CD8-positive, alpha-beta memory T cell (primary cell): ENCODE measurements at places on chromosomes 1 and 21. TPM values are rescaled to one million over a fixed set of nuclear protein-coding genes. Genes with fewer than 3 reads are reported as not detected.

DNA sequence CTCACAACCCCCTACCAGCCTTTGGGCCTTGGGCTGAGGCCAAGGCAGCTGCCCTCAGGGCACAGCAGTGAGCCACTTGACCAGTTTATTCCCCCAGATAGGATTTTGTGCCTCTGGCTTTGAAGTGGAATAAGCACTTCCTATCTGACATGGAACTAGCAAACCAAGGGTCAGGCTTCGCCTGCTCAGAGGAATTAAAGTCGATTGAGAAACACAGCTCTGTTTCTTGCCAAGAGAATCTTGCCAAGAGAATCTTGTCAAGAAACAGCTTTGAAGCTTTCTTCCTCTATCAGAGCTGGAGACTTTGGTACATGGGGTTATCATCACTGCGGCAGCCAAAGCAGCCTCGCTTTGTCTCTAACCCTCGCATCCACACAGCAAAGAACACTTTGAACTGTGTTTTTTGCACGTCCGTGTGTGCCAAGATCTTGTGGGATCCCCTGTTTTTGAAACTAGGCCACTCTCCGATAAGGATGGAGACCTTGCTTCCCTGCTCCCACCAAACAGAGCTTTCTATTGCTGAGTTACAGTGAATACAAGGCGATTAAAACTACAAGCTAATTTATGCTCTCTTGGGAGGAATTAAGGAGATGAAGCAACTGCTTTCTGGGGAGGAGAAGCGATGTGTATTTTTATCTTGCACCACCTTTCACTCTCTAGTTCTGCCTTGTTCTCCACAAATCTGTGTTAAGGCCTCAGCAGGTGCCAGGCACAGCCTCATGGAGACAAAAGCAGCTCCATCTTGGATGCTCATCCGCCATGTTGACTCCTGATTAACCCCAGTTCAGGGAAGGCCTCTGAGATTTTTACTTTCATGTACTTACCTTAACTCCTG is 67.3 kb downstream of the RHOU start:
- no peak for DNase-seq

Gene RIMS3
- total RNA-seq, result 1.7 TPM

Gene LCE2C
- total RNA-seq, result not detected

DNA sequence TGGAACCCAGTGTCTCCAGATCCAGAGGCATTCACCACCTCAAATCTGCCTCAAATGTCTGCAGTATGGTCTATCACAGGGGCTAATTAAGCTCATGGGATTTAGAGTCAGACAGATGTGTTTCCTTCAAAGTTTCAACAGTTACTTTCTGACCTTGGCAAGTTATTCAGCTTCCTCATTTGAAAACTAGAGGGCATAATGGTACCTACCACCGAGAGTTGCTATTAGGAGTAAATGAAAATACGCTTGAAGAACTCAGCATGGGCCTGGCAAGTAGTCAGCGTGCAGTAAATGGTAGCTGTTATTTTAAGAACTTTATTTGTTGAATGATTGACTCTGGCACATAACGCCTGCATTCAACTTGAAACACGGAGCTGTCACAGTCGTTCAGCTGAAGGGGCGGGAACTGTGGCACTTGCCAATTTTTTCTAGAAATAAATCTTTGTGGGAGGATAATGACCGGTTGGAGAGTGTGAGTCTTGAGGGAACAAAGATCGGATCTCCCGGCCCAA is 1.2 kb upstream of the CAP1 start:
- no peak for DNase-seq

- DNase-seq, result no peak
These were observed 72.1 kb downstream of the NEK7 start for GRCh38 chr1:198228925-198229324.

- DNase-seq, result no peak
These were observed 141.9 kb downstream of the FCRL5 start for GRCh38 chr1:157410457-157410856.

GRCh38 chr1:27235827-27236226 is 1.4 kb downstream of the WDTC1 start:
- no peak for DNase-seq

DNA sequence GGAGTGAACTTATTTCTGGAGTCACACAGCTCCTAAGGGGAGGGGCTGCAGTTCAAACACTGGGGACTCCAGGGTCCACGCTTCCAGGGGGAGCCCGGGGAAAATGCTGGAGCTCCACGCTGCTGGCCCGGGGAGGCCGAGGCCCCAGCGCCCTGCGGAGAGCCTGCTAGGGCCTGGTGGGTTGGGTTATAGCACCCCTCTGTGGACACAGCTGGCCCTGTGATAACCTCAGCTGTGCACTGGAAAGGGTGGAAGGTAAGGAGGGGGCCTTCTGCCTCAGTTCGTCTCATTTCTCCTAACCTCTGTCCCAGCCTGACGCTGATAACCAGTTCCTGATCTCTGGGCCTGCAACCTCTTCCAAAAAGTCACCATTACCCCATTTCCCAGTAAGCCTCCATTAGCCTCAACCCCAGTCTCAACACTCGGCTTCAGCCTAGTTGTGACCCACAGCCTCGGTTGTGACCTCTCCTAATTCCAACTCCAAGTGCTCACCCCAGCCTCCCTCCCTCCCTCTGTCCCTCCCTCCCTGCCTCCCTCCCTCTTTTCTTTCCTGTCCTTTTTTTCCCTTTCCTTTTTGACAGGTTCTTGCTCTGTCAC is 7.1 kb downstream of the NBL1 start:
- no peak for DNase-seq

GRCh38 chr1:19752083-19752696 is 47.5 kb downstream of the TMCO4 start:
- no peak for DNase-seq

- DNase-seq, result no peak
These were observed 506.3 kb downstream of the LMO4 start for GRCh38 chr1:87834941-87835340.

DNA sequence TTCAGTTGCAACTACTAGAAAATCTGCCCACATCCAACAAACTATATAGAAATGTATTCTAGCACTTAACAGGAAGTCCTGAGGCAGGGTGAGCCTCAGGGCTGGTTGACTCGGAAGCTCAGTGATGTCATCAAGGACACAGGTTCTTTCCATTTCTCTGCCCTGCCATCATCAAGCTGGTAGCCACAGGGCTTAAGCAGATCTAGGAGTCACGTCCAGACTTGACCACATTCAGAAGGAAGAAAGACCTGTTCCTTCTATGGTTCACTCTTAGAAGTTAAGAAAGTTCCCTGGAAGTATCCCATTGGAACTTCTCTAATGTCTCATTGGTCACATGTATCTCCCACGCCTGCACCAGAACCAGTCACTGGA is 438.1 kb downstream of the PRDM2 start:
- DNase-seq, result no peak

DNA sequence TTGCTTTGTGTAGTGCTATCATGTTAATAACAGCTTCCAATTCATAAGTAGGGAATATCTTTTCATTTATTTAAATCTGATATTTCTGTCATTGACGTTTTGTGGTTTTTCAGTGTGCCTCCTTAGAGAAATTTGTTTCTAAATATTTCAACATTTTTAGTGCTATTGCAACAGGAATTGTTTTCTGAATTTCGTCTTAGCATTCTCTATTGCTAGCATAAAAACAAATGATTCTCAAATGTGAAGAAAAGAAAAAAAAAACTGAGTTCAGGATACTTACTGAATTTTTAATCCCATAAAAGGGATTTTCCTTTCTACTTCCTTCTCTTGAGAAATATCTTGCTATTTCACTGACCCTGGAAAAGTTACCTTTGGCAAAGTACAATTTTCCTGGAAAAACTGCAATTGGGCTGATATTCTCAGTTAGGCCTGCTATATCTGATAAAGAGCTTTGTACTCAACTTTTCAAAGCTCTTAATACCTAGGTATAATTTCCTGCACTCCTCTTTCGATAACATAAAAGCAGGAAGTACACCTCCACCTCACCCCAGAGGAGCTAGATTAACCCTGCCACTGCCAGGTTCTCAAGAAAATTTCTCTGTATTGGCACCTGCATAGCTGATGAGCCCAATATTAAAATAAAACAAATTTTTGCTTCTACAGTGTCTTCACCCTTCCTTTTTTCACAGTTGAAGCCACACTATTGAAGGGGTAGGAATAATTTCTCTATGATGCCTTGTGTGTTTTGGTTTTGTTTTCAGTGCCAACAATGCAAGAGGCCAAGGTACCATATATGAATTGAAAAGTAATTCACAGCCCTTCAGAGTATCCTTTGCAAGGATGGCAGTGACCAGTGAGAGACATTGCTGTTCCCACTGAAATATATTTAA is 35.6 kb downstream of the PTPN14 start:
- no peak for DNase-seq

- no peak for DNase-seq
These were observed 97.0 kb downstream of the CHRM3 start for GRCh38 chr1:239483391-239483790.

Gene NUP210L
- total RNA-seq, result not detected

Gene WNT2B
- 0.13 TPM for total RNA-seq

- no peak for DNase-seq
These were observed 316.0 kb upstream of the VAMP3 start for GRCh38 chr1:7454895-7455784.

DNA sequence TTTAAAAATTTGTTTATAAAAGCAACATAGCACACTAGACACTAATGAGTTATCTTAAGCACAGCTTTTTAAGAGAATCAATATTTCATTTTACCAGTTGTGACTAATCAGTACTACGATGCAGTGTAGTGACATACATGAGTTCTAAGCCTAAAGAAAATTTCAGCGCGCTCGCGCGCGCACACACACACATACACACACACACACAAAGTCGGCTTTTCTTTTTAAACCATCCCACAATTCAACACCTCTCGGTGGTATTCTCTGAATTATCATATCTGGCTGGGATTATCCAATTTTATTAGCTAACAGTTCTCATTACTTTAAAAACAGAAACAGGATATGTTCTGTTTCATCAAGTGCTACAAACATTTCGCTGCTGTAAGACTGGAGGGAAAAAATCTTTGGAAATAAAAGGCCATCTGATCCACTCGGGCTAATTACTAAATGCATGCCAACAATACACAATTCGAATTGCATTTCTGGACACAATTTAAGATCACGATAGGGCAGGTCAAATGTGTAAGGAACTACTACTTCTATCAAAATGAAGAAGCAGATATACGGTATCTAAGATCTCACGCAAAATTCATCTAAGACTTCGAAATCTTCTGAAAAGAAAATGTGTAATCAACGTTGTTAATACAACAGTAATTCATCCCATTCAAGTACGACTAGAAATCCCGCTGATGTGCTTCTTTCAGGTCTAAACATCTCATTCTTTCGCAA is 1.2 kb downstream of the TUT4 start:
- peak; percentile 26 for DNase-seq

Gene RAVER2
- 6.7 TPM for total RNA-seq

DNA sequence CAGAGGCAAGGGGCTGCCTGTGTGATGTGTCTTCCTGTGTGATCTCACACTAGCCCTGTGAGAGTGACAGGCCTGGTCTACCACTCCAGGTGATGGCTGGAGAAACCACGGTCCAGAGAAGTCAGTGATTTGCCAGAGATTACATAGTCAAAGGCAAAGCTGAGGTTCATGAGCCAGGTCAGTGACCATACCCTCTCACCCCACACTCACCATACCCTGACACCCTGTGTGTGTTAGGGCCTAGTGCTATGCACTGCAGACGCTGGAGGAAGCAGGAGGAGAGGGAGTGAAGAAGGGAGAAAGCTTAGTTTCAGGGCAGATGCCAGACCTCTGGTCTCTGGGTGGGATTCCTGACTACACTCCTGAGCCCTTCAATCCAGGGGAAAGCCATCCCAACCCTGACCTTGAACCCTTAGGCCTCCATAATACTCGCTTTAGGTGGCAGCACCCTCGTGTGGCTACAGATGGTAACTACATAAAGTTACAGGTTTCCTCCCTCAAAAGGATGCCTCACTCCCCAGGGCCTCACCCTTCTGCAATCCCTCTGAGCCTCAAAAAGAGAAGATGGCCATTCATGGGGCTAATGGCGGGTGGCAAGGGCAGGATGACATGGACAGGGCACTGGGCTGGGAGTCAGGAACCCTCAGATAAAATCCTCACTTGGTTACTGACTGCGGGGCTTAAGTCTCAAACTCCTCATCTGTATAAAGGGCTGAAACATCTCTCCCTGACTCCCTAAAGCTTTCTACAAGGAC is 20.8 kb upstream of the SDC3 start:
- DNase-seq, result peak; percentile 18

DNA sequence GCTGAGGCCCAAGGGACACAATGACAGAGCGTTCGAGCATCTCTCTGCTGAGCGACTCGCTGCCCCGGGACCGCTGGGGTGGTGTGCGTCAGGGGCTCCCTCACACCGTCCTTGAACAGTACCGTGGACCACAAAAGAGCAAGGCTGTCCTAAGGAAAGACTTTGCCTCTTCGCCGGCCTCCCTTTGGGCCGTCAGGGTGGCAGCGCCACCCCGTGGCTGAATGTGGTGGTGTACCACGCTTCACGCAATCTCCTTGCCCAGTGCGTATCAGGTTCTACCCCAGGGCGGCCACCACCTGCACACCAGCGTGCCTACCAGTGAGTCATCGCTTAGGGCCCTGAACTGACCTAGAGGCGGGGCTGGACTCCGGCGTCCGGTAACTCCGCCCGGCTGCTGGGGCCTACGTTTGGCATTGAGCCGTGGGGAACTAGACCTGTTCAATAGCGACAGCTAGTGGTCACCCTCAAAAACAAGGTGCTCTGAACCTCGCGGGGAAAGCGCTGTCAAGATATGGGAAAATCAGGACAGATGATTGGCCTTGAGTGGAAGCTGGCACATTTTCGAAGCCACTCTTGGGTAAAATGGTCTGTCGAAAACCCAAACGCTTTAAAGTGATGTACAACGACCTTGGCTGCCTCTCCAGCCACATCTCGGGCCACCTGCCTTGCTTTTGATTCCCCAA is 8.1 kb upstream of the TRAF3IP3 start:
- peak; percentile 83 for DNase-seq

DNA sequence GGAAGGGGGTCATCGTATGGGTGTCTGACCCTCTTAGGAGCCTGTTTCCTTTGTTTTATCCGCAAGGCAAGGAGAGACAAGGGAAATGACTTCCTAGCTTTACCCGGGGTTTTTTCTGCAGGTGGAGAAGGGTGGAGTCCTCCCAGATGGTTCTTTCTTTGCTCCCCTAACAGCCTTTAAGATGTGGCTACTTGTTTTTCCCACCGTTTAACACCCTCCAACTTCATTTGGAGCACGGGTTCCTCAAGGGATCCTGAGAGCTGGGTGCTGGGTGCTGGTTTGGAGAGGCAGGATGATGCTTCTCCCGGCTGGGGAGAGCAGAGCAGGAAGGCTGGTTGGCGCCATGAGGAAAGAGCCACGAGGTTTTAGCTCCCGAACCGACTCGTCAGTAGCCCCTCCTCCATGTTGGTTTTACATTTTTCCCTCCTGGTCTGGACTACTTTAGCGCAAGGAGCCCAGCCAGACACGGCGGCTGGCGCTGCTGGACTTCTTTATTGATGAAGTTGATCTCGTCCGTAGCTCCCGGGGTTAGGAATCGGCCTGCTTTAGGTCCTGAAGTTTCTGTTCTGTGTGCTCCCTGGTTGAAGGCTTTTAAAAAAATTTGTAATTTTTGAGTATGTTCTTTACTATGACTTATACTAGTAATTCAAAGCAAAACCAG is 1.4 kb downstream of the UCK2 start:
- no peak for DNase-seq

GRCh38 chr1:108699375-108700332 is 7.5 kb downstream of the PRPF38B start:
- no peak for DNase-seq

- no peak for DNase-seq
These were observed 178.6 kb downstream of the TGFBR3 start for GRCh38 chr1:91707114-91707889.

Gene CXADR
- total RNA-seq, result 1.1 TPM
